GM12878 (cell line): ENCODE measurements at places on chromosomes 11 and 22. TPM values are rescaled to one million over a fixed set of nuclear protein-coding genes. Genes with fewer than 3 reads are reported as not detected.
A peak's percentile ranks its signal among the peaks of the same experiment; 100 is the strongest.

DNA sequence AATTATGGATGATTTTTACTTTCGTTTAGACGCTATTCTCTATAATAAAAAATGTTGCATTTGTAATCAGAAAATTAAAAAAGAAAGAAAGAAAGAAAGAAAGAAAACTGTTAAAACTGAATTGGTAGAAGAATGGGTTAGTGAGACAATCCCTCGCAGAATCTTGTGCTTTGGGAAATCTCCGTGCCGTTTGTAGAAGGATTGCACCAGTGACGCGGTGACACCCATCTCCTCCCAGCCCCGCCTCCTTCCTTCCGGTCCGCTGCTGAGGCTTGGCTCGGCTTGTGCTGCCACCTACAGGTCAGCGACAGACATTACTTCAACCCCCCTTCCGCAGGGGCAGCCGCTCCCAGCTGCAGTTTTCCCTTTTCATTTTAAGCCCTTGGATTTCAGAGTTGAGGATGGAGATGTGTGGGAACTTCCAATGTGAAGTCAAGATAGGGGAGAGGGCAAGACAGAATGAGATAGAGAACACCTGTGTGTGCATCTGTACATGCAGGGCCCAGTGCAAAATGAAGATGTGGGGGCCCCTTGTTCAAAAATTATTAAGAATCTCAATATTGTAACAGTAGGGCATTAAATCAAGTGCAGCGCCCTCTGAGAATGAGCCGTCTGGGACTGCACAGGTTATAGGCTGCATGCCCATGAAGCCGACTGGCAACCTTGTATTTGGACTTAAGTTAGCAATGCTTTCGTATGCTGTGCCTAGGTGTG lies 41.1 kb downstream of the TST start:
- peak overlapping the region; percentile 13; the same call in 1 of the 2 replicates for H3K27ac ChIP-seq
- no peaks in the 10 kb centered on the region for H3K36me3 ChIP-seq
- H3K4me3 ChIP-seq: peak overlapping the region; percentile 47; the same call in 1 of the 2 replicates
- DNase-seq: peak; percentile 57

DNA sequence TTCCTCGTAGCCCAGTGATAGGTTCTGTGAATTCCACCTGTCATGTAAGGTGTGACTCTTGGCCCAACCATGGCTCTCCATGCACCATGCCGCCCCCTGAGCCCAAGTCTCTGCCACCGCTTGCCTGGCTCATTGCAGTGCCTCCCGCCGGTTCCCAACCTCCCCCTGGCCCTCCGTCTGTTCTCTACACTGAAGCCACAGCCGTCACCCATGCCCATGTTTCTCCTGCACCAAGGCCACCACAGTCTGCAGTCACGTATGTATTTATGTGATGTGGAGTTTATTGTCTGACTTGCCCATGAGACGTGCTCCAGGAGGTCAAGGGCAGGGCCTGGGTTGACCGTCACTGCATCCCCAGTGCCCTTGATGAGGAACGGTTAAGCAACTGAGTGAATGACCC lies 35.9 kb downstream of the PKNOX2 start:
- H3K4me1 ChIP-seq: no peaks in the 10 kb centered on the region
- no peak for DNase-seq
- H3K27me3 ChIP-seq: peaks cover 3% of the 10 kb centered on the region
- H3K27ac ChIP-seq: no peak overlapping the region

- H3K36me3 ChIP-seq: no peaks in the 10 kb centered on the region
- no peaks in the 10 kb centered on the region for H3K27me3 ChIP-seq
- H3K27ac ChIP-seq: no peak overlapping the region
- no peak overlapping the region for H3K4me3 ChIP-seq
- no peak for DNase-seq
Observed at GRCh38 chr11:94046796-94047195, 25.6 kb downstream of the HEPHL1 start.

- H3K4me3 ChIP-seq: no peak overlapping the region
- H3K36me3 ChIP-seq: no peaks in the 10 kb centered on the region
- no peaks in the 10 kb centered on the region; the same call in none of the 2 replicates for H3K27me3 ChIP-seq
- no peak for DNase-seq
Observed at GRCh38 chr22:43217285-43218030, 30.5 kb upstream of the TTLL12 start.

Gene C22orf15
- 0.23 TPM in 1 of 2 replicates, not detected in the other for polyA plus RNA-seq

GRCh38 chr11:130544266-130544665 lies 95.8 kb downstream of the ADAMTS15 start:
- no peak overlapping the region for H3K27ac ChIP-seq
- no peaks in the 10 kb centered on the region for H3K4me1 ChIP-seq
- no peak overlapping the region for H3K4me3 ChIP-seq
- DNase-seq: no peak

DNA sequence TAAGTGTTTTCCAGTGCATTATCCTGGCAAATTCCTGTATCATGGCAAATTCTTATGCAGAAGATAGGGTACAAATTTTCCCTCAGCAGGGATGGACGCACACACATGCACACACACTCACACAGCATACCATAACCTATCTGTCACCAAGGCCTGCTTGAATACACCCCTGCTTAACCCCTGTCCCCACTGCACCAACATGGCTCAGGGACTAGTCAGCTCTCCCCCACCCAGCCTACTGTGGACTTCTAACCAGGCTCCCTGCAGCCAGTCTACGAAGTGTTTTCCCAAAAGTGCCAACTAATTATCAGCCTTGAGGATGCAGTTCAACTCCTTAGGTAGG lies 63.1 kb downstream of the RAB30 start:
- H3K27me3 ChIP-seq: no peaks in the 10 kb centered on the region
- H3K36me3 ChIP-seq: no peaks in the 10 kb centered on the region
- peak overlapping the region; percentile 67; the same call in 1 of the 2 replicates for H3K27ac ChIP-seq
- no peak for DNase-seq
- H3K4me1 ChIP-seq: peaks cover 26% of the 10 kb centered on the region

DNA sequence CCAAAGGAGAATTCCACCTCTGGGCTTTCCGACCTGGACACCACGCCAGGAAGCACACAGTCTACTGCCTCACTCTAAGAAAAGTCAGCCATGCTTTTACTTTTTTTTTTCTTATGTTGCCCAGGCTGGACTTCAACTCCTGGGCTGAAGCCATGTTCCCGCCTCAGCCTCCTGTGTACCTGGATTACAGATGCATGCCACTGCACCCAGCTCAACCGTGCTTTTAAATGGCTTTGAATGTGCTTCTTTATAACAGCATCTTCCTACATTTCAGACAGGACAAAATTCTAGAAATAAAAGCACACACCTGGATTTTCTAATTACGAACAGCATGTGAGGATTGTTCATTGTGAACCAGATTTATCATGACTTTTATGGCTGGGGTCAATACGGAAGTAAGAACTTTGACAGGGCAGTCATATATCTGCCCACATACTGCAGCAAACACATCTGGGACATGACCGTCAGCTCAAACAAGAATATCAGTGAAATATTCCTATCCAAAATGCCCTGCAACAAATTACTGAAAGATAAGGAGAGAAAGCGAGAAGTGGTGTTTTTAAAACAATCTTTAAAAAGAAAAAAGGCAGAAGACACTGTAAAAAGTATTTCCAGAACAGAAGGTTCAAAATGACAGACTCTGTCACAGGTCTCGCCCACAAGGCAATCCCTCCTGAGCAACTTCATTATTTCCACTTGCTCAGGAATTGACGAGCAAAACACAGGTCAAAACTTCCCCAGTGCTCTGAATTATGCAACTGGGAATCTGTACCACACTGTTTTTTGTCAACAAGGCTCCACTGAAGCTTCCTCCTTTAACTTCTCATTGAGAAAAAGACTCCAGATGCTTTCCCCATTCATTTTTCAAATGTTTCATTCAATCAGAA lies 42.1 kb downstream of the PACSIN2 start:
- no peak overlapping the region for H3K27ac ChIP-seq
- no peaks in the 10 kb centered on the region for H3K27me3 ChIP-seq
- DNase-seq: no peak

- no peak overlapping the region for H3K27ac ChIP-seq
- H3K4me1 ChIP-seq: no peaks in the 10 kb centered on the region
- DNase-seq: no peak
- H3K4me3 ChIP-seq: no peak overlapping the region
- H3K27me3 ChIP-seq: no peaks in the 10 kb centered on the region
Observed at GRCh38 chr11:63227521-63228107, 15.8 kb downstream of the SLC22A25 start.

Gene AGBL2
- polyA plus RNA-seq: 3.5 and 3.6 TPM in 2 replicates

Gene IL18
- polyA plus RNA-seq: 0.13 and 0.15 TPM in 2 replicates

GRCh38 chr22:39094717-39095389 lies 2.2 kb upstream of the APOBEC3H start:
- peaks cover 73% of the 10 kb centered on the region for H3K4me1 ChIP-seq
- H3K27me3 ChIP-seq: no peaks in the 10 kb centered on the region
- no peak overlapping the region for H3K27ac ChIP-seq
- DNase-seq: no peak
- H3K4me3 ChIP-seq: no peak overlapping the region

Gene MIOX
- polyA plus RNA-seq: not detected in 2 replicates

Gene TYMP
- polyA plus RNA-seq: 23.0 and 28.3 TPM in 2 replicates

GRCh38 chr11:130388607-130389205 lies 39.7 kb downstream of the ADAMTS8 start:
- no peak overlapping the region for H3K4me3 ChIP-seq
- H3K27me3 ChIP-seq: no peaks in the 10 kb centered on the region
- no peaks in the 10 kb centered on the region for H3K36me3 ChIP-seq
- no peak overlapping the region for H3K27ac ChIP-seq
- no peaks in the 10 kb centered on the region for H3K4me1 ChIP-seq
- DNase-seq: no peak

Gene CUL5
- 28.5 and 29.8 TPM in 2 replicates for polyA plus RNA-seq

Gene ZNF408
- polyA plus RNA-seq: 9.4 and 10.3 TPM in 2 replicates

GRCh38 chr11:64327993-64328392 lies 10.1 kb downstream of the PRDX5 start:
- H3K4me1 ChIP-seq: peaks cover 12% of the 10 kb centered on the region
- no peak overlapping the region for H3K4me3 ChIP-seq
- H3K27ac ChIP-seq: no peak overlapping the region
- H3K27me3 ChIP-seq: no peaks in the 10 kb centered on the region
- DNase-seq: no peak
- no peaks in the 10 kb centered on the region for H3K36me3 ChIP-seq

DNA sequence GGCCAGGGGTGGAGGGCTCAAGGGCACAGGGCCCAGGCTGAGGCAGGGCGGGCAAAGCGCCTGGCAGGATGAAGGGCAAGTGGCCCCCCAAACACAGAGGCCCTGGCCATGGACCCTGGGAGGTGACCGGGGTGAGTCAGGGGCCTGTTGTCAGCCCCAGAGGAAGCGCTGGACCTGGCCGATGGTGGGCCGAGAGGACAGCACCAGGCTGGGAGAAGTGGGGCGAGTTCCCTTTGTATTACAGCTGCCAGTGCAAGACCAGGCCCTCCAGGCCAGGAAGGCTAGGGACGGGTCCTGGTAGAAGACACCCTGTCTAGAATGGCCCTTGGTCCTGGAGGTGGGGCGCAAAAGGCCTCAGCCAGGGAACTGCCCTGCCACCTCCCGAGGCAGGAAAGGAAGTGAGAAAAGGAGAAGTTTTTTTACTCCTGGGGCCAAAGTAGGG lies 12.8 kb downstream of the CXCR5 start:
- no peaks in the 10 kb centered on the region for H3K27me3 ChIP-seq
- DNase-seq: no peak
- no peak overlapping the region for H3K27ac ChIP-seq
- H3K4me1 ChIP-seq: peaks cover 44% of the 10 kb centered on the region
- H3K36me3 ChIP-seq: no peaks in the 10 kb centered on the region

GRCh38 chr11:67373648-67374570 lies 511 bp upstream of the CLCF1 start:
- H3K4me1 ChIP-seq: peaks cover 19% of the 10 kb centered on the region
- H3K4me3 ChIP-seq: peak overlapping the region; percentile 88
- H3K27ac ChIP-seq: peak overlapping the region; percentile 2; the same call in 1 of the 2 replicates
- DNase-seq: no peak
- H3K27me3 ChIP-seq: peaks cover 4% of the 10 kb centered on the region; the same call in 1 of the 2 replicates

DNA sequence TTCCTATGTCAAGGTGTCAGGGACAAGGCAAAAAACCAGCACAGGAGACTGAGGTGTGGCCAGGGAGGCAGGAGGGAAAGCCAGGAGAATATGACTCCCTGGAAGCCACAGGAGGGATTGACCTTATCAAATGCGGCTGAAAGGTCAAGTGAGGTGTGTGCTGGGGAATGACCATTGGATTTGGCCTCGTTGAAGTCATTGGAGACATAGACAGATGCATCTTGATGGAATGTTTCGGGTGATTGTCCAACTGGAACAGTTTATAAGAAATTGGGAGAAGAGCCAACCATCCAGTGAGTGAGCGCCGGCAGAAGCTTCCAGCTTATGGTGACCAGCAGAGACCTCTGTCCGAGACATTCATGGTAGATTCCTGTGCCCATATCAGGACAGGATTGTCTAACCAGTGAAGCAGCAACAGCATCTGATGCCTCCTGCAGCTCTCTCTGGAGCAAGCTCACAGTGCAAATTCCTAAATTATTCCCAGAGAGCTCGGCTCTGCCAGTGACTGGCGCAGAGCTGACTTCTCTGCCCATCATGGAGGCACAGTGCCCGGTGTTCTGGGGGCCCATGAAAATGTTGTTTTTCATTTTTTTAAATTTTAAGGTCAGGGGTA lies 95.4 kb downstream of the MYO18B start:
- no peak overlapping the region for H3K27ac ChIP-seq
- no peak overlapping the region for H3K4me3 ChIP-seq
- no peaks in the 10 kb centered on the region for H3K36me3 ChIP-seq
- H3K27me3 ChIP-seq: no peaks in the 10 kb centered on the region
- peaks cover 36% of the 10 kb centered on the region for H3K4me1 ChIP-seq

GRCh38 chr11:20022363-20023081 lies 137.8 kb downstream of the DBX1 start:
- no peak overlapping the region for H3K4me3 ChIP-seq
- H3K27me3 ChIP-seq: no peaks in the 10 kb centered on the region; the same call in none of the 2 replicates
- no peak overlapping the region for H3K27ac ChIP-seq
- no peaks in the 10 kb centered on the region for H3K36me3 ChIP-seq
- DNase-seq: no peak
- no peaks in the 10 kb centered on the region for H3K4me1 ChIP-seq

- peaks cover 2% of the 10 kb centered on the region; the same call in 1 of the 2 replicates for H3K27me3 ChIP-seq
- no peak overlapping the region for H3K4me3 ChIP-seq
- no peak for DNase-seq
- H3K4me1 ChIP-seq: no peaks in the 10 kb centered on the region
Observed at GRCh38 chr11:70607561-70607960, 209.2 kb downstream of the CTTN start.

Gene P2RY2
- not detected in 2 replicates for polyA plus RNA-seq

DNA sequence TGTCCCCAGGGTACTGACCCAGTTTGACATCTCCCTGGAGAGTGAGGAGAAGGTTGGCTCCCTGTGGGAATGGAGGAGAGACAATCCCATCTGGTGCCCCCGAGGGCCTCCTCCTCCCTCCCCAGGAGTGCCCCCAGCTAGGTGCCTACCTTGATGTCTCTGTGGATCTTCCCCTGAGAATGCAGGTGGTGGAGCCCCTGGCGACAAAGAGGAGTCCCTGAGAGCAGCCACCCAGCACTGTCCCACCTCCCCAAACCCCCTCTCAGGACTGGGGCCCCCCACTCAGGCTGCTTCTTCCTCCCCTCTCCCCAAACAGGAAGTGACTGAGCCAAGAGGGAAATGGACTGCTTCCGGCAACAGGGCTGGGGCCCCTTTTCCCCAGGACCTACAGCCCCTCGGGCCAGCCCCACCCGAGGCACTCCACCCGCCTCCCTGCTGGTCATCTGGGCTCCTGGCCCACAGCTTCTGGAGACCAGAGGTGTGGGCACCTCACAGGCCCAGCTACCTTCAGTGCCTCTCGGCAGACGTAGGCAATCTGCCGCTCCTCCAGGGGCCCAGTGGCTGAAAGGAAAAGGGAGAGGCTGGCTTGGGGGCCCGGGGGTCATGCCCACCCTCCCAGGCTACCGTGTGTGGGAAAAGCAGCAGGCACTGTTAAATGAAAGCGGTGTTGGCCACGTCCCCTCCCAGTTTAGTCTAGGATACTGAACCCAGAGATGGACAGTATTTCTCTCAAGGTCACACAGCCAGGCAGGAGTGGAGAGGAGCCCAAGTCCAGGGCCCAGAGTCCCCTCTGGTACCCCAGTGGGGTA lies 1.2 kb downstream of the MAP4K2 start:
- peaks cover 6% of the 10 kb centered on the region; the same call in 1 of the 2 replicates for H3K36me3 ChIP-seq
- H3K4me3 ChIP-seq: peak overlapping the region; percentile 87
- no peak for DNase-seq
- peak overlapping the region; percentile 92 for H3K27ac ChIP-seq
- no peaks in the 10 kb centered on the region for H3K27me3 ChIP-seq
